Activated CD8-positive, alpha-beta memory T cell treated with anti-CD3 and anti-CD28 coated beads for 4 hours (primary cell): ENCODE measurements at places on chromosomes 6 and 20.

GRCh38 chr20:23143986-23144690, 58.0 kb upstream of the CD93 start:
- DNase-seq: no peak

DNA sequence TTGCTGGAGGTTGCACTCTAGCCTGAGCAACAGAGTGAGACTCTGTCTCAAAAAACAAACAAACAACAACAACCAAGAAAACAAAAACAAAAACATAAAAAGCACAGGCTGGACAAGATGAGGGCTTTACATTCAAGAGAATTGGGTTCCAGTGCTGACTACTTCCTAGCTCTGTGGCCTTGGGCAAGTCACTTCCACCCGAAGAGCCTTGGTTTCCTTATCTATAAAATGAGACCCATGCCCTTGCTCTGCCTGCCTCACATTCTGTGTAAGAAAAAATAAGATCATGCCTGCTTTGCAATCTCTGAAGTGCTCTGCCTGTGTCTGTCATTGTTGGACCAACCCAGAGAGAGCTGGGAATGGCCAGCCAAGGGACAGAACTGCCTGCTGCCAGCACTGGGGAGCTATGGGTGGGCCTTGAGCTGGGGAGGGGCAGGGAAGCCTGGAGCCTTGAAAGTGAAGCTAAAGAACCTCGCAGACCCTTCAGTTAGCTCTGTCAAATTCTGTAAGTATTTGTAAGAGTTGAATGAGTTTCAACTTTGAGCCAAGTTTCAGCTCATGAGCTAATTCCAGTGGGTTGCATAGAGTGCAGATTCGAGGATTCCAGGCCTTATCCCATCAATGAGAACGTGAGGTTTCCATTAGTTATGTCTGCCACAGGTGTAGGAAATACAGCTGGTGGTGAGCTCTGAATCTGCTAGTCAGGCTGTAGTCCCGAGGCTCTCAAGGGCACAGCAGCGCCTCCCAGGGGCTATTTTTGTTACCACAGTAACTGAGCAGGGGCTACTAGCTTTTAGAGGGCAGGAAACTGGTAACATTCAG, 93.2 kb downstream of the DLGAP4 start:
- DNase-seq: no peak

DNA sequence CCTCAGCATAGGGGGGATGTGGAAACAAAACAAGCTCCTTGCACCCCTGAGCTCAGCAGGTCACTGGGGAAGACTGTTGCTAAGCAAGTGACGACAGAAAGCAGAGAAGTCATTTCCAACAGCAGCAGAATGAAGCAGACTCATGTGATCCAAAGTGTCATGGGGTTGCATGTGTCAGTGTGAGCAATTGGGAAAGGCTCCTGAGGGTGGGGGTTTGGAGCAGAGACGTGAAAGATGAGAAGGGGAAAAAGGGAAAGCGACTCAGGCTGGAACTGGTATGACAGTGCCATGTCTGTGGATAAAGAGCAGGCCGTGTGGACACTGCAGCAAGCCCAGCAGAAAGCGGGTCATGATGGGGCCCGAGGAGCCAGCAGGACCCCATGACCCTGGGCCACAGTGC, 363.9 kb downstream of the PREX1 start:
- DNase-seq: no peak

- DNase-seq: no peak
Measured at GRCh38 chr20:11912013-11912658, 5.6 kb upstream of the BTBD3 start.

- DNase-seq: no peak
Measured at GRCh38 chr6:148221196-148221979, 121.2 kb upstream of the SASH1 start.

- DNase-seq: no peak
Measured at GRCh38 chr6:143449714-143450452, 612 bp downstream of the ADAT2 start.

GRCh38 chr20:13701486-13701885, 62.8 kb upstream of the TASP1 start:
- DNase-seq: no peak

DNA sequence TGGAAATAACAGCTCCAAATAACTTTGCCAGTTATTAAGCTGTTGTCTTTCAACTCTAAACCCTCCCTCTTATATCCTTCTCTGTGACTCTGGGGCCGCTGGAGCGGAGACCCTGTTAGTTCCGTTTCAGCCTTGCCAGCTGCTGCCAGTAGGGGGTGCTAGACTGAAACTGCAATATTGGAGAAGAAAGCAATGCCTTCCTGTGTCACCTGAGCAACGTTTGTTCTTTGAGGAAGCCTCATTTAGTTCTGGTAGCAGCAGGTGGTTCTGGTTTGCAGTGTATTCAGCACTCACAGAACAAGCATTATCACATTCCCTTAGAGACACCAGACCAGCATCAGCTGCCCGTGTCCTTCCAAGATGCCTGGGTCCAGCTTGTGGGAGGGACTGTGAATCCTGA, 22.9 kb upstream of the JAG1 start:
- no peak for DNase-seq

GRCh38 chr6:147742440-147742839, 233.9 kb downstream of the SAMD5 start:
- DNase-seq: no peak

DNA sequence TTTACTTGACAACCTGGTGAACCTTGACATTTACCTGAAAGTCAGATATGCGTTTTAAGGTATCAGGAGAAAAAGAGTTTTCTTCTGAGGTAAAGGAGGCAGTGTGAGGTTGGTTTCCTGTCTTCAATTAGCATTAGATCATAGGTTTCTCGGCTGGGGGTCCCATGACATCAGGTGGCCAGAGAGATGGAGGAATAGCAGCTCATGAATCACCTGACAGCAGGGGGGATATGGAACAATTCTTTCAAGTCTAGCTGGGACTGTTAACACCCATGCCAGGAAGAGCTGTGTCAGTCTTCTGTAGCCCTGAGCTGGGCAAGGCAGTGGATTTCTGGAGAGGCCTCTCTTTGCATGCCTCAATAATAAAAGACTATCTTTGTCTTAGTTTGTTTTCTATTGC, 108.0 kb upstream of the TMEM170B start:
- no peak for DNase-seq

GRCh38 chr6:50925981-50926380, 107.3 kb downstream of the TFAP2B start:
- DNase-seq: no peak

DNA sequence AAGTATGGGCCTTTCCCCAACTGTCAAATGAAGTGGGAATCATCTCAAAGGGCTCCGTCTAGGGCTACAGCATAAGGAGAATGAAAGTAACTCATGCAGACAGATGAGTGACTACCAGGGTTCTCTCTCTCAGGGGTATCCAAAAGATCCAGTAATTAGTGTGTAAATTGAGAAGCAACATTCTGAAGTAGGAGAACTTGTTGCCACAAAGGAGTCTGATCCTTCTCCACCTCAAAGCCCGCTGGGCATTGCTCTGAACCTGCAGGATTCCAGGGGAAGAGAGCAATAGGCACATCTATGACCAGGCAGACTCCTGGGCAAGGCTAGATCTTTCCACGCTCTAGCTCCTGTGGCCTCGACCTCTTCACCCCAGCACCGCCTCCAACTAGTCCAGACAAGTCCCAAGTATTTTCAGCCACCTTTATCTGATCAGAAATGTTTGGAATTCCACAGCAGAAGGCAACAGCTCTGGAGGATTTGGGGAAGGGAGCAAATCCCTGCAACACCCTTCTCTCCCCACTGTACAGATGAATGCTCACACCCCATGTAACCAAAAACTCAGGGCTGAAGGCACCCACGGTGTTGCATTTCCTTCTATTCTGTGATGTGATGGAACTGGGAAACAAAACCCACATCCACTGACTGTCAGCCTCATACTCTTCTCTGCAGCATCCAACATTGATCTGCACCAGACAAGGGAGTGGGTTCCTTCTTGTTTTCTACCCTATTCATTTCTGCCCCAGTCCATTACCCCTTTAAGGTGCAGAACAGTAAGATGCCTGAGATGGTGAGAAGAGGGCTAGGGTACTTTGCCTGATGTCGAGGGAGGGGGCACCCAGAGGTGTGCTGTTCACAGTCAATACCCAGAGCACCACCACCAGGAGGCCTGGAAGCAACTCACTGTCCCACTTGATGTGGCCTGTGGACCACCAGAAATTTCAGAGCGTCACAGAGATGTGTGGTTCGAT, 41.0 kb downstream of the COX4I2 start:
- no peak for DNase-seq

GRCh38 chr6:150696190-150696589, 96.5 kb downstream of the PLEKHG1 start:
- DNase-seq: no peak

- no peak for DNase-seq
Measured at GRCh38 chr6:156851454-156851921, 74.3 kb downstream of the ARID1B start.

DNA sequence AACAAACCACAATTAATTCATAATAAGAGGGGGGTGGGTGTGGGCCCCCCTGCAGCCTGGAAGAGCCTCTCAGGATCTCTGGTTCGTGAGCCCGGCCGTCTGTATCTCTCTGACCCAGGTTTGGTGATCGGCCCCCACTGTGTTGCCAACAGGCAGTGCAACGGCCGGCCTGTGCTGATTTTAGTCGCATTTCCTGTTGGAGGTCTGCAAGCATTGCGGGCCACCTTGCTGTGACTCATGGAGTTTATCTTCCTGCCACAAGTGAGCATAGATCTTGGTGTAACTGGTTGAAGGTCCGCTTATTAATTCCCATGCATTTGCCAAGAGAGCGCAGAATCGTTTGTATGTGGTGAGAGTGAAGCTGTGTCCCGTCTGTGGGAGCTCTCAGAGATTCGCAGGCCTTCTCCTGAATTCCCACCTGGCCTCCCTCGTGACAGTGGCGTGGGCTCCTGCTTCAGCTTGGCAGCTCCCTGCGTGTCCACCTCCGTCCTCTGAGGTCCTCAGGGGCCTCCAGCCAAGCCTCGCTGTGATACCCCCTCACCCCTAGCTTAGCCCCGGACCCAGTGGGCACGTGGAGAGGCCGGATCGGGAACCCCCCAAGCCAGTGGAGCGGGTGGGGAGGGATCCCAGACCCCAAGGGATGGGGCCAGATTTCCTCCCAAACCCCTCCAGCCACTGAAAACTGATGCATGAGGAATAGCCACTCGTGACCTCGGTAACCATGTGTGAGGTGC, 269.8 kb downstream of the CDH4 start:
- no peak for DNase-seq

GRCh38 chr6:53309901-53310300, 38.8 kb downstream of the ELOVL5 start:
- DNase-seq: no peak

DNA sequence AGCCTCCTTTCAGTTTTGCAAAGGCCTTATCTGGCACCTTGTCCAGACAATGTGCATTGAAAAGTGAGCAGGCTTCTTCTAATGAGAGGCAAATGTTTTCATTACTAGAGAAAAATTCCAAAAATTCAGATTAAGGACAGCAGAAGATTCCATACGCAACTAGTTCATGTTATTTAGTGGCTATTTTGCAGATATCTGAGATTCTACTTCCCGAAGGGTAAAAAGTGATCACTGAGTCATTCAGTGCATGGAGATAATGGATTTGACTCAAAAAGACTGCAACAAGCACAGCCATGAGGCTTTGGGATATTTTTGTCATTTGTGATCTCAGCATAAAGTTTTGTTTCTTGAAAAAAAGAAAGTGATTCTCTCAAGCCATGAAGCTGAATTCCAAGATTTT, 29.9 kb downstream of the METTL24 start:
- no peak for DNase-seq

GRCh38 chr20:24297993-24298392, 171.4 kb upstream of the SYNDIG1 start:
- DNase-seq: no peak

- DNase-seq: no peak
Measured at GRCh38 chr20:23049201-23050075, at the start of gene THBD. Gene THBD, minus strand, starts transcription at chr20:23049672. Its CDS starts 168 bp downstream, at chr20:23049504.

DNA sequence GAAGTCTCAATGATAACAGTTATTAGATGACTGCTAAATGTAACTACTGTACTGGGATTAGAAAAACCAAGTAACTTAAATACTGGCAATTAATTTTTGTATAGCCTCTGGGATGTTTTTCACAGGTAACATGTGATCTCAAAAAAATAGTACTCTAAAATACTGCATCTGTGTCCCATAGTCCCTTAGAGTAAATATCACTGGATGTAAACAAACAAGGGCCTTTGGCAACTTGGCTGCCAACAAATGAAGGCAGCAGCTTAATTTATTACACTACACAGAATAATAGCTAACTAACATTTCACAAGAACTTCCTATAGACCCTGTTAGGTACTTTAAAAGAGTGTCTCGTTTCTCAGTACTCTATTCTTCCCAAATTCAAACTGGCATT, 14.0 kb downstream of the ARHGAP18 start:
- DNase-seq: no peak

GRCh38 chr20:45841407-45842129, 8.0 kb downstream of the SNX21 start:
- DNase-seq: no peak

DNA sequence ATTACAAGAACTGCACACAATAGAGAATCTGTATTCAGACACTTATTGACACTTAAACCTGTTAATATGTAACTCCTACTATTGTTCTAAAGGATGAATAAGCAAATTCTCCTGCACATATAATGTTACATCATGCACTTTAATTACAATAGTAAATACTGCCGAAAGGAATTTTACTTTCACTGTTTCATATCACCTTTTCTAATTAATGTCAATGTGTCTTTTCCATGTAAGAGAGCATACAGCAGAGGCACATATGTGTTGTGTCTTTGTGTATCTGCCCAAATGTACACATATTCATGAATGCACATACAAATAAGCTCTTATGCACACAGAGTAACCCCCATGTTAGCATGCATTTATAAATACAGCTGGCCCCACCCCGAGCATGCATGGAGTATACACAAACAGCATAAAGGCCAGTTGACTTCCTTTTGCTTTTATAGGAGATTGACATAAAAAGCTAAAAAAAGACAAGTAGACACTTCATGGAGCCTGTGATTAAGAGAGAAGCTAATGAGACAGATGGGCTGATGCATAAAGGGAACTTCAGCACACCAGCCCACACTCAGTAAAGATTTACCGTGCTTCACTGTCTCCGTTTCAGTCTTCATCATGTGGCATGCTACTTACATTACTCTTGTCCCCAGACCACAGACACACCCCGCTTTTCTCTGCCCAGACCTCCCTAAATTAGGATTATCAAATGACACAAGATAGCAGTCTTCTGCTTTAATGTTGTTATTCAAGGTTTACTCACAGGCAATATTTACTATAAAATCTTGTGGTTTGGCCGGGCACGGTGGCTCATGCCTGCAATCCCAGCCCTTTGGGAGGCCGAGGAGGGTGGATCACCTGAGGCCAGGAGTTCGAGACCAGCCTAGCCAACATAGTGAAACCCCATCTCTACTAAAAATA, 184.6 kb downstream of the ATXN1 start:
- no peak for DNase-seq

DNA sequence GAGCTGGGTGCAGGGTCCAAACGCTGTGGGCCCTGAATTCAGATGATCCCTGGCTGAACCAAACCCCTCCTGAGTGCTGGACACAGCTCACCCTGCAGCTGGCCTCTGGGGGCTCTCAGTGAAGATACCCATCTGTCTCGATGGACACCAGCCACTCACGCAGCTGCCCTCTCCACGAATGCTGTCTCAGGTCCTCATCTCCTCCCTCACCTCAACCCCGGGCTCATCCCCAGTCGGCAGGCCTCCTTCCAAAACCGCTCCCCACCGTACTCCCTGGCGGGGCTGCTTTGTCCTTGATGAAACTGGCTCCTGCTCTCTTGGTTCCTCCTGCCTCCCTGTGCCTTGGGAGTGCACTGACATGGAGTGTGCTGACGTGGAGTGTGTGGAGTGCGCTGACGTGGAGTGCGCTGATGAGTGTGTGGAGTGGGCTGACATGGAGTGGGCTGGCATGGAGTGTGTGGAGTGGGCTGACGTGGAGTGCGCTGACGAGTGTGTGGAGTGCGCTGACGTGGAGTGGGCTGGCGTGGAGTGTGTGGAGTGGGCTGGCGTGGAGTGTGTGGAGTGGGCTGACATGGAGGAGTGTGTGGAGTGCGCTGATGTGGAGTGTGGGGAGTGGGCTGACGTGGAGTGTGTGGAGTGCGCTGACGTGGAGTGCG, 4.1 kb upstream of the YTHDF1 start:
- no peak for DNase-seq
